DMS153 (cell line): ENCODE measurements at places on chromosomes 7 and 10.

DNA sequence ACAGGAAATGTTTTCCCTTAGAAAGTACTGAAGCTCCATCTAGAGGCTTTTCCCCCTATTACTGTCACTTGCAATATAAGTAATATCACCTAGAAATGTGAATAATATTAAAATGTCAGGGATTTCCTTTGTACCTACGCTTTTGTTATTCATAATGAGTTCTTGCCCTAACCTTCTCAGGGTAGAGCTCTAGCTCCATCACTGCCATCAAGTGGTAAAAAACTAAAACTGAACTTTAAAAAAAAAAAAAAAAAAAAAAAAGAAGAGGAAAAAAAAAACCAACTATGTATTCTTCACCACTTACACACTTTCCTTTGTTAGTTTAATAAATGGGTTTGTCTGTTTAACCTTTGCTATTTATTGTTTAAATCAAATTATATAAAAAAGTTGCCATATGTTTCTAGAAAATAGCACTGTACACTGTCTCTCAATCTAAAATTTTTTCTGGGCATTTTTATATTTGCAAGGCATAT lies 49.9 kb downstream of the DNAJC1 start:
- peak; percentile 10 for DNase-seq

- DNase-seq = no peak
These were observed 65.1 kb downstream of the MGMT start for GRCh38 chr10:129531969-129532660.

DNA sequence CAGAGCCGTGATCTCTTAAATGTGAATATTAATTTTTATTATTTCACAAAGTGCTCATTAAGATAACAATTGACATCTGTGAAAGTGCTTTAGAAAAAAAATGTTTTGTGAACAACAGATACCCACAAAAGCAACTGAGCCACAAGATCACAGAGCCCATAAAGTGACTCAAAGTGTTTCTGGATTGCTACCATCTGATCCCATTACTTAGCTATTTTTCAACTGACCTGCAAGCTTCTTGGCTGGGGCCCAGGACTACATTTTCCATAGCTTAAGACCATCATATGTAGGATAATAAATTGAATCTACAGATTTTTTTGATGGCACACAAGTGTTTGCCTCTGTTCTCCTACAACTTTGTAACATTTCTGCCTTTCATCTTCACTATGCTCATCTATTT lies 674.4 kb downstream of the PHTF2 start:
- no peak for DNase-seq

- no peak for DNase-seq
These were observed 477.0 kb downstream of the PTPRN2 start for GRCh38 chr7:158110661-158111048.

DNA sequence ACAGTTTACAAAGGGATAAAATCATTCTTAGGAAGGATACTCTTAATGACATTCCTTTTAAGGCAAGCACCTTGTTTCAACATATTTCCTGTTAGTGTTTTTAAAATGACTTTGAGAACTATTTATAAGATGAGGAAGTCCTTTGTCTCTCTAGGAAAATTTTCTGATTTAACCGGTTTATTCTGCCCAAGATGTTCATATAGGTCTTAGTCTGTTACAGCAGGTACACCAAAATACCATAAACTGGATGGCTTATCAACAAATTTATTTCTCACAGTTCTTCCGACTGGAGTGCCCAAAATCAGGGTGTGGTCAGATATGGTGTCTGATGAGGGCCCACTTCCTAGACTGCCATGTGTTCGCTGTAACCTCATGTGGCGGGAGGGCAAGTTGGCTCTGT lies 77.9 kb downstream of the GSAP start:
- no peak for DNase-seq

- DNase-seq = no peak
These were observed 73.2 kb downstream of the MYL10 start for GRCh38 chr7:101555921-101556275.

DNA sequence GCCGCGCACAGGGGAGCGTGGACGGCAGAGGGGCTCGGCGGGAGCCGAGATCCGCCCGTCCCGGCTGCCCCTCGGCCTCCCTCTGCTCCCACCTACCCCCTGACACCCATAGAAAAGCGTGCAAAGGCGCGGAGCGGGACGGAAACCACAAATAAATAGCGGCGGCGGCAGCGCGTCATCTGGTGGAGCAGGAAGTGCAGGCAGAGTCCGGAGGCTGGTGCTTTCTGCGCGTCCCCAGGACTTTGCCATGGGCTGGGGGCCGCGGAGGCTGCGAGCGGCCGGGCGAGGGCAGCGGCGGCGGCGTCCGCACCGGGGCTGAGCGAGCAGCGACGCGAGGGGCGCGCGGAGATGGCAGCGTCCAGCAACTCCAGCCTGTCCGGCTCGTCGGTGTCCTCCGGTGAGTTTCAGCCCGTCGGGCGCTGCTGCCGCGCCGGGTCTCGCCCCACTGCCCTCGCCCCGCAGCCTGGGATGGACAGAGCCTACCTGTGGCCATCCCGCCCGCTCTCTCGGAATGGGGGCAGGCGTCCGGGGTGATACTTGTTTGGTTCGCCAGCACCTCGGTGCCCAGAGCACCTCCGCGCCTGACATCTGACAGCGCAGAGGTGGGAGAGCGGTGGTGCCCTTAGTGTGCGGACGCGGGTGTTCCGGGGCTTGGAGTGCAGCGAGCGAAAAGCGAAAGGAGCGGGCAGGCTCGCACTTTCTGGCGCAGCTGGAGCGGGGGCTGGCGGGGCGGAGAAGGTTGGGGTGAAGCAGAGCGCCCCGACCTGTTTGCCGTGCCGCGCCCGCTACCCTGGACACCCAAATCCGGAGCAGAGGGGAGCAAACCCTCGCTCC lies at the start of gene CHN2:
Gene CHN2, plus strand, starts transcription at position 182 of the 834 bp plus-strand sequence.
- peak; percentile 70 for DNase-seq

DNA sequence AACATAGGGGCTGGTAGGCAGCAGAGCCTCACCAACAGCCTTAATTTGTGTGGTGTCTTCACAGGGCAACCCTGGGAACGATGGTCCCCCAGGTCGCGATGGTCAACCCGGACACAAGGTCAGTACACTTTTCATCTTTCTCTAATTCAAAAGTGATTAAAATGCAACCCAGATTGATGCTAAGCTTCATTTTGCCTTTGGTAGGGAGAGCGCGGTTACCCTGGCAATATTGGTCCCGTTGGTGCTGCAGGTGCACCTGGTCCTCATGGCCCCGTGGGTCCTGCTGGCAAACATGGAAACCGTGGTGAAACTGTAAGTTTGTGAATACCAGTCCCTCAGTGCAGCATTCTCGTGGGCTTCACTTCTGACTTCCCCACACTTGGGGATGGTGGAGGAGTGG lies 30.9 kb downstream of the COL1A2 start:
- DNase-seq = no peak

DNA sequence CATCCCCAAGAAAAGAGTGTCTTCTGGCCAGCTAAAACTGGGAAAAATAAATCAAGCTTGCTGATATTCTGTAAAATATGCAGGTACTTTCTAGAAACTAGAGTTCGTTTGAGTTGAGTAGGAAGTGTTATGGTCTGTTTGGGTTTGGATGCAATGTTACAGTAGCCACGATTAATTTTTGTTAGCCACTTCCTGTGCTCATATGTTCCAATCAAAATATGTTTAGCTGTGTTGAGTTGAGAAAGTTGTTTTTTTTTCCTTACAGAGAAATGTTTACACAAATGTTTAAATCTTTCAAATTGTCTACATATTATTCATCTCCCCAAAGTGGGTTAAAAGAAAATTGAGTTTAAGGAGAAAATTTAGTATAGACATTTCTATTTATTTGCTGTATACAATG lies 11.3 kb upstream of the LAMB1 start:
- no peak for DNase-seq

- no peak for DNase-seq
These were observed 19.1 kb upstream of the OTUD1 start for GRCh38 chr10:23419655-23420329.
